RCC 7860 (cell line): ENCODE measurements at places on chromosomes 5 and 9.

DNA sequence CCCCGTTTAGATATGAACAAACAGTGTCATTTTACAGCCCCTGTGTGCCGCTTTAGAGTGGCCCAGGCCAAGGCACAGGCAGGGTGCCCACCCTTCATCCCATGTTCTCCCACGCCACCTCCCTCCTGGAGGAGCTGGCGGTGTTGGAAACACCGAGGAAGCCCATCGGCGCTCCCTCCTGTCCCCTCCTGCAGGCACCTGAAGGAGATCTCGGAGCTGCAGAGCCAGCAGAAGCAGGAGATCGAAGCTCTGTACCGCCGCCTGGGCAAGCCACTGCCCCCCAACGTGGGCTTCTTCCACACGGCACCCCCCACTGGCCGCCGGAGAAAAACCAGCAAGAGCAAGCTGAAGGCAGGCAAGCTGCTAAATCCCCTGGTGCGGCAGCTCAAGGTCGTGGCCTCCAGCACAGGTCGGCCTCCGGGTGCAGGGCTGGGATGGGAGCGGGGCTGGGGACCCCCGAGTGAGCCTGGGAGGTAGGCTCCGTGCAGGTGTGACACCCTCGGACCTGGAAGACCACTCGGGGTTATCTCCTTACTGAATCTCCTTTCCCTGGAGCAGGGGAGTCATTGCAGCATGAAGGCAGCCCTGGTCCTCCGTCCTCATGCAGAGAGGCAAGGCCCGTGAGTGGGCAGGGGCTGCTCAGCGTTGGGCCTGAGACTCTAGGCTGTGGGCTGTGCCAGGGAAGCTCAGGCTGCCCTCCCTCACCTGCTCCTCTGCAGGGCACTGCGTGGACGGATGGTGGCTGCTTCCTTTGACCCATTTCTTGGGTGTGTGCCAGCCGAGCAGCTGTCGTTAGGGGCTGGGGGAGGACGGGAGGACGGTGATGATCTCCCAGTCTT, 113.9 kb downstream of the WNK2 start:
- DNase-seq: no peak

- DNase-seq: no peak
Observed at GRCh38 chr5:77231471-77232138, 21.1 kb downstream of the PDE8B start.

GRCh38 chr5:169767938-169768337, 130.9 kb downstream of the DOCK2 start:
- DNase-seq: no peak

- DNase-seq: no peak
Observed at GRCh38 chr9:68741704-68742332, 36.8 kb downstream of the PIP5K1B start.

DNA sequence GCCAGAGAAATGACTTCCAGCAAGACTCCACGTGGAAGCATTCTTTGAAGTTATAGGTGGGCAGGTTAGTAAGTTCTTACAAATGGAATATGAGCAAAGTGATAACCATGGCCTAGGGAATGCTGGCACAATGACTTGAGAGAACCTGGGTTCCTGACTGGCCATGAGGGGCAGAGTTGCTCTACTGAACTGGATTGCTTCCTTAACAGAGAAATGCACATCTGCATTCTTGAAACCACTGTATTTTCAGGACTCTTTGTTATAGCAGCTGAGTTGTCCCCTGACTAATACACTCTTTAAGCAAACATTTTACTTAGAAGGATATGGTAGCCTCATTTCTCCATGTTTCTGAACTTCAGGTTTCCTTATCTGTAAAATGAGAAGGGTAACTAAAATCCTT, 108.3 kb upstream of the GNA14 start:
- no peak for DNase-seq

DNA sequence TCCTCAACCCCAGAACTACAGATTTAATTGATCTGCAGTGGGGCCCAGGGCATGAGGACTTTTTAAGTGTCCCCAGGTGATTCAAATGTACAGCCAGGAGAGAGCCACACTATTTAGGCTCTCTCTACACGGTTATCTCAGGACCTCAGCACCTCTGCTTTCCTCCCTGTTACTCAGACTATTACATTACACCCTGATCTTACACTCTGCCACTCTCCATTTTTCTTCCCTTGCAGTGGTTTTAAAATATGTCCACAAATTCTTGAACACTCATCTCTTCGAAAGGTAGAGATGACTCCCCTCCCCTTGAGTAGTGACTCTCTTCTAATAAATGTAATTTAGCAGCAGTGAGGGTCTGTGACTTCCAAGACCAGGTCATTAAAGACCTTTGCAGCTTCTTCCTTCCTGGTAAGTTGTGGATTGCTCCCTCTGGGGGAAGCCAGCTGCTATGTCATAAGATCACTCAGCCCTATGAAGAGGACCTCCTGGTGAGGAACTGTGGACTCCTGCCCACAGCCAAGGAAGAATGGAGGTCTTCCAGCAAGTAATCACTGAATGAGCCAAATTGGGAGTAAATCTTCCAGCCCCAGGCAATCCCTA, 87.5 kb upstream of the SSBP2 start:
- no peak for DNase-seq

- no peak for DNase-seq
Observed at GRCh38 chr9:126149661-126150060, 177.0 kb upstream of the MVB12B start.
